Activated T-helper 1 cell treated with anti-CD3 and anti-CD28 coated beads, Interleukin-12 subunit alpha, Interleukin-12 subunit beta, Interleukin-2, Interleukin-4 antibody, amounts not matched to agents 30 ng/mL and 10 ng/mL and 1 ng/mL, durations not matched to agents 14 hours and 24 hours and 36 hours (primary cell): ENCODE measurements at places on chromosomes 7 and 10.

DNA sequence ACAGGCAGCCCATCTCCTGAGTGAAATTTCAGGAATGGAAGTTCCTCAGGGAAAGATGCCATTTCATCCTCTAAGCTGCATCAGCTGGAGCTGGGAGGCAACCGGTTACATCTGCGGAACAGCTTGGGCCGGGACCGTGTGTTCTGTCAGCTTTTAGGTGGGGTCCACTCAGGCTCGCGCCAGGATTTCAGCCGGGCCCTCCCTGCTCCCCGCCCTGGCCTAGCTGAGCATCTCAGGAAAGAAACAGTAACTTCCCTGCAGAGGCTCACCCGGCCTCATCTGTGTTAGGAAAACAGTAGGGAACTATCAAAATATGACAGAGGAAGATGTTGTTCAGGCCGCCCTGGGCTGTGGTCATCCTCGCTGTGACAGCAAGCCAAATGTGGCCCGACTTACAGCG lies 110.4 kb downstream of the TRIL start:
- DNase-seq: no peak

GRCh38 chr7:79668292-79668691 lies 214.8 kb upstream of the MAGI2 start:
- DNase-seq: no peak

DNA sequence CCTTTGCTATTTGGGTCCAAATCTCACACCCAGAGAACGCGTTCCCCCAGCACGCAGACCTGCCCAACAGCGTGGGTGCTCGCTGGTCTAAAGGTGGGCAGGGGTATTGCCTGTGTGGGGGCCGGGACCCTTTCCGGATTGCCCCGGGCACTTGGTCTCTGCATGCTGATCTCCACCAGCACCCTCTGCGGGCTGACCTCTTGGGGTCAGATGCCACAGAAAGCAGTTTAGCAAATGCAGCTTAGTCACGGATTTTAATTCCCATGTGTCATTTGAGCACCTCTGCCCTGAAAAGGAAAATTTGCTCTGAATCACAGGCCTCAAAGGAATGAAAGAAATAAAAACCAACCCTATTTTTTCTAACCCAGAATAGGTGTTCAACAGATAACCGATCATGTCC lies 46.7 kb downstream of the PKD1L1 start:
- DNase-seq: no peak

GRCh38 chr10:23065181-23065948 lies 30.0 kb upstream of the MSRB2 start:
- DNase-seq: no peak

GRCh38 chr7:130875901-130876300 lies 141.9 kb upstream of the KLF14 start:
- DNase-seq: no peak

- DNase-seq: no peak
Measured at GRCh38 chr10:117444497-117445040, 69.3 kb upstream of the PDZD8 start.

GRCh38 chr10:89357975-89358374 lies 19.9 kb upstream of the IFIT1B start:
- DNase-seq: no peak

- no peak for DNase-seq
Measured at GRCh38 chr7:33562996-33563395, 342.3 kb upstream of the BMPER start.

- no peak for DNase-seq
Measured at GRCh38 chr7:131724776-131725345, 168.4 kb upstream of the PODXL start.

DNA sequence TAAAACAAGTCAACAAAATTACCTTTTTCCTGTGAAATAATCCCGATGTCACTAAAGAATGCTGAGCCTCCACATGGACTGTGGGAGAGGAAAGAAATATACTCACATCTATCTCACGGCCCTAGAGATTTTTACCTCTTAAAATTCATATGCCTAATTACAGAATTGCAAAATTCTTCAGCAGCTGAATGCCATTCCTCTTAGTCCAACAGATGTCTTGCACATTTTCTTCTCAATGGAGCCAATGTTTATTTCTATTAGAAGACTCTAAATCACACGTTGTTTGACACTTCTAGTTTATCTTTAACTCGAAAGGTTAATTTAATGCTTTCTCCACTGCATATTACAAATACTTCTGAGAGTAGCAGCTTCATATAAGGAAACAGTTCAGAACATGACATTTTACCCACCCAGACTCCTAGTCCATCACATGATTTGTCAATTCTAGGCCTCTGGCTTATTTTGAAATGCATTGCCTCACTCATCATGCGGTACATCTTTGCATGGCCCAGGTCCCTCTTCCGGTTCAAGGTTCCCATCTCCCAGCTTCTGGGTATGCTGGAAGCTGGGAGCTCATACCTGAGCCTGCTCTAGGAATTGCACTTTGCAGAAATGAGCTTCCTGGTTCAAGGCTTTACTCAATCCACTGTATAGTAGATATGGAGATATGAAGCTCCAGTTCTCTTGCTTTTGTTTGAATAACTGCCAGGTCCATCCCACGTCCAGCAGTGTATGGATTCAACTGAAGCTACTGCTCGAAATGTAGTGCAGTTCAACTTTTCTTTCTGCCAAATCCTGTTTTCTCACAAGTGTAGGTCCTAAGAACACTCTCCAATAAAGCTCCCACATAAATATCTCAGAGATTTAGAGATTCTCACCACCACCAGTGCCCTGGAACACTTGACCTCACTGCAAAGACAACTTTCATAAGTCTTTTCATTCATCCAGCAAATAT lies 306.2 kb downstream of the GPR37 start:
- no peak for DNase-seq

DNA sequence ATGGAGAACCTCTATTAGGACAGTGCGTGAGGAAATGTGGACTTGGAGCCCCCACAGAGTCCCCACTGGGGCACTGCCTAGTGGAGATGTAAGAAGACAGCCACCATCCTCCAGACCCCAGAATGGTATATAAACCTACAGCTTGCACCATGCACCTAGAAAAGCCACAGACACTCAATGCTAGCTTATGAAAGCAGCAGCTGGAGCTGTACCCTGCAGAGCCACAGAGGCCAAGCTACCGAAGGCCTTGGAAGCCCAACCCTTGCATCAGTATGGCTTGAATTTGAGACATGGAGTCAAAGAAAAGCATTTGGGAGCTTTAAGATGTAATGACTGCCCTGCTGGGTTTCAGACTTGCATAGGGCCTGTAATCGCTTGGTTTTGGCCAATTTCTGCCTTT lies 361.3 kb downstream of the ZNF248 start:
- DNase-seq: no peak

- no peak for DNase-seq
Measured at GRCh38 chr7:19339512-19339911, 194.3 kb upstream of the FERD3L start.

- DNase-seq: no peak
Measured at GRCh38 chr10:23375366-23375765, 30.8 kb upstream of the C10orf67 start.

DNA sequence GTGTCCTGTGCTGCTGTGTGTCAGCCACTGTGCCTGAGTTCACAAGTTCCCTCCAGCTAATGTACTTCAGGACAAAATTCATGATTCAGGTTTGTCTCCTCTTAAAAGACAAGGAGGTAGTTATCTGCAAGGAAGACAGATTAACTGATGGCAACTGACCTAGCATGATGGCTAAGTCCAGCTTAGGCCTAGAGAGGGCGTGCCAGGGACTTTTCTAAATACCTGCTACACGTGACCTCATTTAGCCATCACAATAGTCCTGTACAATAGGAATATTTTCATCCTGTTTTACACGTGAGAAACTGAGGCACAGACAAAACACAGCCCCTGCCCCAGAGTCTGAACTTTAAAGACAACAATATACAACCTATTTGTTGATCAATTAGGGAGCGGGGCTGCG lies 275.7 kb downstream of the XPNPEP1 start:
- no peak for DNase-seq

DNA sequence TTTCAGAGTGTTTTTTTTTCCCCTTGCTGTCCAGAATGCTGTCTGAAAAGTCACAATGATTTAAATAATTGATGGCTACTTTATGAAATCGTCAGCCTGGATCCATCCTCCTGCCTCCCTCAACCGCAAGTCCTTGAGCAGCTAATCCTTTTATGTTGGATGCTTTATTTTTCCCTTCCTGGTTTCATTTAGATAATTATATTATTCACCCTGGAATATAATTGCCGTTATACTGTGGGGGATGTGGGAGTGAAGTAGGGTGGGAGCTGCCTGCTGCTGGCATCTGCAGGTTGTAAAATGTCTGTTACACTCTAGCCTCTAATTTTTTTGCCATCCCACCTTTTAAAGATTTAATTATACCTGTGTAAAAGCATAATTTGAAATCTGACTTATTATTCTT lies 290.5 kb upstream of the LRGUK start:
- no peak for DNase-seq
